ENCODE measurements at places on chromosomes 7 and 10.

- no peak for DNase-seq
Measured at GRCh38 chr10:7302392-7302906, 108.4 kb downstream of the SFMBT2 start.

DNA sequence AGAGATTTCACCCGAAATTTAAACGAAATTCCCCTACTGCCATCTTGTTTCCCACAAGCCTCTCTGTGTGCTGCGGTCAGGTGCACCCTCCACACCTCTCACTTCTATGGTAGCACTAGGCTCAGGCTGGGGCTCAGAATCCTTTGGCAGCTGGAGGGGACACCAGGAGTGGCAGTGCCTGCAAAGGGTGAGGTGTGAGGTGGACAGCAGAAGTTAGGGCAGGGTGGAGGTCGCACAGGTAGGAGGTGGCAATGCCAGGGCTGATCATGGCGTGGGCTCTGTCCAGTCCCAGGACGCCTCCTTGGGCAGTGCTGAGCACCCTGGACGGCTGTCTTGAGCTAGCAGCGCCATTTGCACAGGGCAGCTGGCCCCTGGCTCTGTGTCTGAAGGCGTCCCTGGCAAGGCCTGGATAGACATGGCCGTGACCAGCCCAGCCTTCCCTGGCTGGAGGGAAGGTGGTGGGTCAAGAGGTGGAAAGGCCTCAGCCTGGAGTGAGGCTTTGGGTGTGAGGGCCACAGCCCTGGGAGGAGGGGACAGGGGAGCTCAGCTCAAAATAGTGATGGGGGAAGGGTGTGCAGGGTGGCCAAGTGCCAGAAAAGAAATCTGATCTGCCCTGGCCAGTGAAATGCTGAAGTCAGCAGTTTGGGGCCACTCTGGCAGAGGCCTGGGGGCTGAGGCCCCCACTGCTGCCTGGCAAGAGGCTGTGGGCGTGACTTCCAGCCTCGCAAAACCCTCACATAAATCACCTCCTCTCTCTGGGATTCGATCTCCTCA lies 40.0 kb downstream of the ZCCHC24 start:
- no peak for DNase-seq

DNA sequence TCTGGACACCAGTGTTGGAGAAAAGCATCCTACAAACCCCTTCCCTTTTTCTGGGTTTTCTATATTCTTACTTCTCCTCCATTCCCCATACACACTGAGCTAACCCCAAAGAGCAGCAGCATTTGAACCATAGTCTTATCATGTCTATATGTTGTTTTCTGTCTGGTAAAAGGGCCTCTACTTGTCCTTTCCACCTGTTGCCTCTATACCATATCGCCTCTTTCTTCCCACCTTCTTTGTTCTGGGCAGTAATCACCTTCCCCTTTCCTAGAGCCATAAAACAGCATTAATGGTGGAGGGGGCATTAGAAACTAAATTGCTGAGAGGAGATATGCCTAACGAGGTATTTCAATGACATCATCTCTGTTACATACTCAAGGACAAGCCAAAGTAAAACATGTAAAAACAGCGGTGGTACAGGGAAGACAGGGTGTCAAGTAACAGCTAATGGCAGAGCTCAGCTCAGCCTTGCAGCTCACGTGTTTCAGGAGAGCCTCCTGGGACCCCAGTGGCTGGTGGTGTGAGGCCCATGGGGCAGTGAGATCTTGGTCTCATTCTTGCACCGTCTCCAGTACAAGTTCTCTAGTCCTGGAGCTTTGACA lies 20.6 kb downstream of the NPY start:
- no peak for DNase-seq

DNA sequence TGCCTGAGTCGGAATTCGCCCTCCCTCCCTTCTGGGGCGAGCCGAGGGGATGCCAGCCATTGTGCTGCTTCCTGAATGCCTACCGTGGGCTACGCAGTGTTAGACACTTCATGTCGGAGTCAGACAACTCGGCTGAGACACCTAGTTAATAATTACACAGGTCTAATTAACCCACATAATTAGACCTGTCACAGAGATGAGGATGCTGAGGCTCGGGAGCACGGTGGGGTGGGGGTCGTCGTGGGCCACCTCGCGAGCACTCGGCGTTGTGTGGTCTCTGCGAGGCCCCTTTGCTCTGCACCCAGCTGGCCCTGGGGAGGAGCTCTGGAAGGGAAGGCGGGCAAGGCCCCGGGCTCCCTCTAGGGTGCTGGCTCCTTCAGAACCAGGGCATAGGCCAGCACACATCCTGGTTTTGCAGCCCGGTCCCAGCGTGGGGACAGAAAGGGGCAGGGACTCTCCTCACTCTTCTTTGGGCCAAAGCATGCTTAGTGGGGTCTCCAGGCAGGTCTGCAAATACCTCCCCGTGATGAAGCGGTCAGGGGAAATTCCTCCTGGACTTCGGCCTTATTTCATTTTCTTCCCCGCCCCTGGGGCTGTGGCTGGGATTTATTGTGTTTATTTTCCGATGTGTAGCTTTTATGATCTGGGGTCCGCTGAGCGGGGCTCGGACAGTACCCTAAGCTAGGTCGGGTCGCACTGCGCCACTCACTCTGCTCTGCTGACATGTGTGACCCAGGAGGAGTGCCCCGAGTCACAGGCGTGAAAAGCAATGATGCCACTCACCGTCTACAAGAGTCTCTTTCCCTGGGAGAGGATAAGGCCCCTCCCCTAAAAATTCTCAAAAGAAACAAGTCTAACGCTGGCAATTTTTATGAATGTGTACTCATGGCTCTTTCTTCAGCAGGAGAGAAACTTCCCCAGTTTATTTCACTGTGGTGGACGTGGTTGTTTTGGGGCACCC lies 4.9 kb upstream of the FOXL3 start:
- DNase-seq: no peak

DNA sequence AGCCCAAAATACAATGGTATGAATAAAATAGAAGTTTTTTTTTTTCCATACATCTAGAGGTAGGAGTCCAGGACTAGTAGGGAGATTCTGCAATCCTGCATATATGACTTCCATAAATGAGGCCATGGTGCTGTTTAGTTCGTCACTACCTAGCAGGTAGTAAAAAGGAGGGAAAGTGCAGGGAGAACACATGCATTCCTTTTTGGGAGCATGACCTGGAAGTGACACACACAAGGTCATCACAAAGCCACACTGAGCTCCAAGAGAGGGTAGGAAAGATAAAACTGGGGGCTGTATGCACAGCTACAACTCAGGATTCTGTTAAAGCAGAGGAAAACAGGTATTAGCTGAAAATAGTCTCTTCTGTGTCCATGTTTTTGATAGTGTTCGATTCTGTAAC lies 2.2 kb downstream of the CROT start:
- no peak for DNase-seq

DNA sequence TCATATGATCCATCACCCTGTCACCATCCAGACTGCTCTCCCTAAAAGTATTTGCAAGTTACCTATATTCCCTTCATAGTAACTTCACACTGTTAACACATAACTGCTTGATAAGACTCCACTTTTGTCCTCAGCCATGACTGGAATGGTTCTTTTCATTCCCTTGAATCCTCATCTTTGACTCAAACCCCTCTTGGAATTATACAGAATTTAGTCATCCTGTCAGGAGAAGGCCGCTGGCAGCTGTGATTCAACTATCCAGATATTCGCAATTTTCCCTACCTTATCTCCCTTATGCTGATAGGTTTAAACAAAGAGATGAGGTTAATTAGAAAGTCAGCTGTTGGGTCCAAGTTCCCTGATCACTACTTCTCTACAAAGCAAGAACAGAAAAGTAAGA lies 143.0 kb upstream of the HPS1 start:
- DNase-seq: no peak

DNA sequence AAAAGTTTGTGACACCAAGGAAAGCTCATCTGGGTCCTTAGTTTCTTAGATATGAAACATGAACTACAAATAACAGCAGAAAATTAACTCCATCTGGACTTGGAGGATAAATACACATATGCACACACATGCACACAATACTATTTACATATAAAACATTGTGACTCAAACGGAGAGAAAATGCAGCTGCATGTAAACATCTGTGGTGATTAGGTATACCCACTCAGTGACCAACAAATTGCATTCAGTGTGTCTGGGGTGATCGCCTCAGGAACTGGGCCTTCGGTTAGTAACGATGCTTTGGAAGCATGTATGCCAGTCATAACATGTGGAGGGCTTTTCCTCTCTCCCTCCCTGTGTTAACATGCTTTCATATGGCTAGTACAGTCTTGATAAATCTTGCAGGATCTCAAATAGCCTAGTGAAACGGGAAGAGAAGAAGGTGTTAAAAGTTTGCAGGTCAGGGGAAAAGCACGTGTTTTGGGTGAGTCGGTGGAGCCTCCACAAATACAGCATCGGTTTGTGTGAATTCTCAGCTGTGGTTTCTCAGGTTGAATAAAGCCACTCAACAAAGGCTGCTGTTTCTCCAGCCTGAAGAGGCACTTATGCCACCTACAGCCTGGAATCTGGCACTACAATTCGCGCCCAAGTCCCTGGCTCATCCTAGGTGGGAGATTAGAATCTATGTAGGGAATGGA lies 8.7 kb upstream of the GLRX3 start:
- no peak for DNase-seq

GRCh38 chr7:34240417-34240816 lies 335.1 kb downstream of the BMPER start:
- no peak for DNase-seq

Data from activated naive CD8-positive, alpha-beta T cell treated with anti-CD3 and anti-CD28 coated beads, Interleukin-2, amount 10 ng/mL, durations not matched to agents 7 days and 5 days (primary cell).